T-helper 1 cell (primary cell): ENCODE measurements at places on chromosomes 6 and 20.

- no peak for DNase-seq
These were observed 150.1 kb downstream of the DTNBP1 start for GRCh38 chr6:15512721-15513120.

GRCh38 chr6:112956696-112957535 is 609.8 kb downstream of the RFPL4B start:
- no peak for DNase-seq

DNA sequence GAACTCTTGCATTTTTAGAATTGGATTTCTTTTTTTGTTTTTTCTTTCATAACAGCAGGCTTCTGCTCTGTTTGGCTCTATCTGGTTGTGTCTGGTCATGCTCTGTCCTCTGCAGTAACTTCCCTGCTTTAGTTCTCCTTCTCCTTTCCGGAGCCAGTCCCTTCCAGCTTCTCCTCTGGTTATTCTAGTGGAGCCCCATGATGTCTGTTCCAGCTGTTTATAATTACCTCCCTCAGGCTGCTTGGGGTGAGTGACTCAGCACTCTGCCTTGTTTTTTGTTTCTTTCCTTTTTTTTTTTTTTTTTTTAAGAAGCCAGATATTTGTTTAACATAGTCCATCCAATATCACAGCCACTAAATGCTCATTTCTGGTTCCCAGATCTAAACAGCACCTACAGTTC is 409.6 kb downstream of the MAFB start:
- DNase-seq = no peak

DNA sequence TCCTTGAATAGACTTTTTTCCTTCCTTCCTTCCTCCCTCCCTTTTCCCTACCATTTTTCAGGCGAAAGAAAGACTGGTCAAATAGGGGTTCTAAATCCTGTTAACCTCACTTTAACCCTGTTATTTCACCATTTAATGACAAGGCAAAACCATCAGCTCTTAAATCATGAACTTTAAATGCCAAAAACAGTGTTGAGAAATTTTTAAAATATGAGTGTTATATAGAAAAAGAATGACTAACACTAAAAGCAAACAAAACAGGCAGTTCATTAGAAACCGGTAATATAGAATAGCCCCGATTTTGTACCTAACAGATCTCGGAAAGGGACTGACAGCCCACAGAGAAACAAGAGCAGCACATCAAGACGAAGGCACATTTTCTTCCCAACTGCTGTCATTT is 57.4 kb upstream of the CEP85L start:
- no peak for DNase-seq

- DNase-seq = no peak
These were observed 431.3 kb upstream of the RNF217 start for GRCh38 chr6:124530926-124531325.

- DNase-seq = no peak
These were observed 323.4 kb downstream of the BTBD3 start for GRCh38 chr20:12241065-12241464.

DNA sequence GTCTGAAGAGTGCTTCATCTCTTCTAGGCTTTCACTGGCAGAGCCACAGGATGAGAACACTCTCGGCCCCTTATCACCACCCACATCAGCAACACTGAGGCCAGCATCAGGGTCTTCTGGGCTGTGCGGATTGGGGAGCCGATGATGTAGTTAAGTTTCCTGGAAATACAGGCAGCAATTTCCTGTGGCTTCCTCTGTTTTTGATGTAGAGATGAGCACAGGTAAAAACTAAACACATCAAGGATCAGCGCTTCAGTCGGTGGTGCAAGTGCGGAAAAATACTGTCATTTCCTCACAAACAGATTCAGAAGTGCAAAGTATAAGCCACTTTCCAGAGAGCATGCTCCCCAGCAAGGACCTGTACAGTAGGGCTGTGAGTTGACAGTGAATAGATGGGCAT is 62.6 kb downstream of the BACH2 start:
- DNase-seq = peak; percentile 63

- no peak for DNase-seq
These were observed 2.6 kb upstream of the CENPW start for GRCh38 chr6:126337323-126337722.

DNA sequence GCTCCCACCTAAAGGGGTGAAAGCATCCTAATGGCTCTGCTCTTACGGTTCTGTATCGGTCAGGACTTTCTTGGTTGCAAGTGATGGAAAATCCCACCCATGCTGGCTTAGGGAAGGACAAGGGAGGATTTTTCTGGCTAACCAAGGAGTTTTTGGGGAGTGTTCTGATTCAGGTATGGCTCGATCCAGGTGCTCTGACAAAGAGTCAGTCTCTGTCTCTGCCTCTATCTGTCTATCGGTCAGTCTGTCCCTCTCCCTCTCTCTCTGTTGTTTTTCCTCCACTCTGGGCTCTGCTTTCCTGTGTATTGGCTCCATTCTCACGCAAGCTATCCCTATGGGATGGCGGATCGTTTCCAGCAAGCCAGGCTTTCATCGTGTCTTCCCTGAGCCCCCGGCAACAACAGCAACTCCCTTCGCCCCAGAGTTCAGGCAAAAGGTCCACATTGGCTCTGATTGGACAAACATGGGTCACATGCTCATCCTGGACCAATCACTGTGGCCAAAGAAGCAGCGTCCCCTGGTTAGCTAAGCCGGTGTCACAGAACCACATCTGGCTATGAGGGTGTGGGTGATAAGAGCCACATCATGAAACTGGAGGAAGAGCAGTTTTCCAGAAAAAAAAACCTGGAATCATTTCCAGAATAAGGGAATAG is 160.3 kb downstream of the BMP7 start:
- DNase-seq = no peak

- no peak for DNase-seq
These were observed 557.9 kb upstream of the ID4 start for GRCh38 chr6:19279273-19279684.

DNA sequence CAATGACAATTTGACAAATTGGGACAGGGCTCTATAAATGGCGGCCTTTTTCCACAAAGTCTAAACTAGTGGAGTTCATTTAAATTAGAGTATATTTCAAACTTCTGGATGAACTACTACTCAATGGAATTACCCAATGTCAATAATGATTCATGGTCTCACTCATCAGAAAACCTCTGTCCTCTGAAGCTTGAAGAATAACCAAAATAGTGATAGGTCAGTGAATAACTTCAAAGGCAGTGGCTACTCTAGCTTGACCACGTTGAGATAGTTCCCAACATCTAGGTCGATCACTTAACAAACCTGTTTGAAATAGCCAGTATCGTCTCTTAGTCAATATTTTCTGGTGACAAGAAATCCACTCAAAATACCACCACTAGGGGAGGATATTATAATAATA is 197.6 kb downstream of the HDGFL1 start:
- DNase-seq = no peak

DNA sequence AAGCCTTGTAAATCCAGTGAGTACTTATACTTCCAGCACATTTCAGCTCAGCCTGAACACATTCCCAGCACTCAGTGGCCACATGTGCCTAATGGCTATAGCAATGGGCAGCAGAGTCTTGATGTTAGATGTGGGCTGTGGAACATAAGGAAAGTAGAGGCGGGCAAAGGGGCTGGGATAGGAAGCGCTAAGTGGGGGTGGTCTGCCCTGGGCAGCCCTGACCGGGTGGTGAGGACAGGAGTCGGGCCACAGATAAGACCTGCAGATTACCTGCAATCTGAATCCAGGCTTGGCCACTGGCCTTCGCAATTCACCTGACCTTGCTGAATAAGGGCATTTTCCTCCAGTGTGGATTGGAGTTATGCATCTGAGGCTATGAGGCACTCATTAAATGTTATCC is 11.1 kb upstream of the HMGA1 start:
- DNase-seq = no peak

DNA sequence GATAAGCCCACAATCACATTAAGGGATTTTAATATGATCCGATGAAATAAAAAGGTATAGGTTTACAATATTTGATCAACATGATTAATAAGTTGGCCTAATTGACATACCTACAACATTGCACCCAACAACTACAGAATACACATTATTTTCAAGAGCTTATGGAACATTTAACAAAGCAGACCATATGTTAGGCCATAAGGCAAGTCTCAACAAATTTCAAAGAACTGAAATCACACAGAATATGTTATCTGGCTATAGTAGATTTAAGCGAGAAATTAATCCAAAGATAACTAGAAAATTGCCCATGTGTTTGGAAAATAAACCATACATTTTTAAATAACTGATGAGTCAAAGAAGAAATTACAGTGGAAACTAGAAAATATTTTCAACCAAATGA is 126.0 kb upstream of the KCNG1 start:
- no peak for DNase-seq

- DNase-seq = no peak
These were observed 9.0 kb downstream of the NFATC2 start for GRCh38 chr20:51533291-51534172.

- no peak for DNase-seq
These were observed 172.1 kb upstream of the RUNX2 start for GRCh38 chr6:45156075-45156474.

DNA sequence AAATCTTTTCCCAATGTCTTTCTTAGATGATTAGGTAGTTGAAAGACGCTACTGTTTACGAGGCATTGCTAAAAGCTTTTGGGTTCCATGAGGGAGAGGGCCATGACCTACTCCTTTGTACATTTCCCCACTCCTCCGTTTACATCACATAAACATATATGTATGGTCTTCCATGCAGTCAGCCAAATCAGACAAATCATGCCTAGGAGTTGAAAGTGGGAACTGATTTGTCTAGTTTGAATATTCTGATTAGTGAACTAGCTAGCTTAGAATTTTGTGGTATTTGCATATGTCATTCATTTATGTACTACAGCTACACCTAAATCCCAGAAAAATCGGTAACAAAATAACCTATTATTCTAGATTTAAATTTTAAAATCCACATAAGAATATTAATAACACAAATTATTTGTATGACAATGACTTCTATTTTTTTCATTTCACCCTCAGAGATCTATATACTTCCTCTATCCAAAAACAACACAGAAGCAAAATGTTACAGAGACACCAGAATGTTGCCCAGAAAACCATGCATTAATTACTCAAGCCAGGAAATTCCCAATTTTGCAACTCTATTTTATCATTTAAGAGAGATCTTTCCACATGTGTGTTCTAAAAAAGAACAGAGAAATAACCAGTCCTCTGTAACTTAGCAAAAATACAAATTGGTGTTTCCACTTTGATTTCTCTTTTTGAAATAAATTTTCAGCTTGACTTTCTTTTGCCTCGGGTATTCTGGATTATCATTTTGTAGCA is 231.9 kb downstream of the LAMA2 start:
- DNase-seq = no peak

DNA sequence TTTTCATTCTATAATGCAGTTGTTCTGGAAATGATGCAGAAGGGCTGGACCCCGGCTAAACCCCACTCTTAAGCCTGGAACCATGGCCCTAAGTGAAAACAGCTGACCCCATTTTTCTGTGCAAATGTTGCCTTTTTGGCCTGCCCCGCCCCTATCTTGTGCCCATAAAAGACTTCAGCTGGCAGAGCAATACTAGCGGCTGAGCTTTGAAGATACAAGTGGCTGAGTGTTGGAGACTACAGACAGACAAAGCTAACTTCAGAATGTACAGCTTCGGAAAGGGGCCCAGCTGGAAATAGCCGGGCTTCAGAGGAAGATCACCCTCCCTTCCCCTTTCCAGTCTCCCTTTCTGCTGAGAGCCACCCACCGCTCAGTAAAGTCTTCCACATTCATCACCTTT is 258.6 kb upstream of the SPTLC3 start:
- no peak for DNase-seq

DNA sequence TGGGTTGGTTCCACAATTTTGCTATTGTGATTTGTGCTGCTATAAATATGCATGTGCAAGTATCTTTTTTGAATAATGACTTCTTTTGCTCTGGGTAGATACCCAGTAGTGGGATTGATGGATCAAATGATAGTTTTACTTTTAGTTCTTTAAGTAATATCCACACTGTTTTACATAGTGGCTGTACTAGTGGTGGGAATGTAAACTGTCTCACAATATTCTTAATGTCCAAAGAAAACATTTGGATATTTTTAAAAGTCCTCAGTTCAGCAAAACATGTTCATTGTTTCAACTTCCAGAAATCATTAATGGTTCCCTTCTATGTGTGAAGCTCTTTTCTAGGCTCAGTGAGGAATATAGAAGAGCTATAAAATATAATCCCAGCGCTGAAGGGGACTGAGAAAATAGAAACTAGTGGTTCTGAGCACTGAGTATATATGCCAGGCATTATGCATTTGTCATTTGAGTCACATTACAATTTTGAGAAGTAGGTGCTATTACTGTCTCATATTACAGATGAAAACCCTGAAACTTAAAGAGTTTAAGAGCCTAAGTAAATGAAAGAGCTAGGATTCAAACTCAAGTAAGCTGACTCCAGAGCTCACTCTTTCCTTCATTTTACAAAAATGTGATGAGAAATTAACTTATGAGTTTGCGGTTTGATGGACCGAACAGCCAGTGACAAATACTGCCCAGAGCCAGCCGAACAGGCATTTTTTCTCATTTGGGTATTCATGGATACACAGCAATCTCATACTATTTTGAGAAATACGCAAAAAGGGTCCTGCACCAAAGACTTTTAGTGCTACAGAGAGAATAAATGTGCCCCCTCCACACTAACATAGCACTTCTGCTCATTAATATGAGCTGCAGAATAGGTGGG is 250.1 kb downstream of the TBX18 start:
- DNase-seq = no peak
